ENCODE measurements at places on chromosomes 3 and 15.

DNA sequence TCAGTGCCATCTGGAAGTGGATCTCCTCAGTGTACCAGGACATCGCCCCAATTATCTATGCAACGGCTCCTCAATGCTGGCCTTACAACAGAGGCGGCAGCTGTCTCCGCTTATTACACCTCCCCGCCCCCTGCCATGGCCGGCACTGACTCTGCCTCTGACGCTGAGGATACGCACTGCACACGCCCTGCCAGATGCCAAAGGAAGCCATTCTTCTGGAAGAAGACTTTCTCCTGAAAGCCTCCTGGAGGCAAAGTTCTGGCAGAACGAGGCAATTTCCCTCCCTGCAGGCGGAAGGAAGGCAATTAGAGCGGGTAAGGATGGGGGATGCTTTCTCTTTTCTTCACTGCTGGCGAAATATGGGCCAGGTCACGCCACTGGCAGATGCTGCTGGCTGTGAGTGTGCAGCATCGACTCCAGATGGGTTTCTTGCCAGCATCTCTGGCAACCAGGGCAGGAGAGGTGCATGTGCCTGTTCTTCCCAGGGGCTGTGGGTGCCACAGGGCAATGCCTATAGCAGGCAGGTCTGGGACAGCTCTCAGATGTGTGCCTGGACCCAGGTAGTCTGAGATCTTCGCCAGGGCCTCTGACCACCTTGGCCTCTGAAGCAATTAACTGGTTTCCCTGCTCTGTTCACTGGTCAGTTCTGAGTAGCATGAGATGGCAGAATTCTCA lies 62.2 kb upstream of the MRPS22 start:
- H3K27me3 ChIP-seq = no peaks in the 10 kb centered on the region
- no peak for DNase-seq
- H3K27ac ChIP-seq = no peak overlapping the region
- H3K4me1 ChIP-seq = no peaks in the 10 kb centered on the region
- H3K4me3 ChIP-seq = no peak overlapping the region

GRCh38 chr15:62847900-62848489 lies 194.6 kb upstream of the TPM1 start:
- H3K4me3 ChIP-seq = no peak overlapping the region
- peaks cover 4% of the 10 kb centered on the region for H3K27me3 ChIP-seq
- DNase-seq = peak; percentile 28
- H3K36me3 ChIP-seq = no peaks in the 10 kb centered on the region
- no peaks in the 10 kb centered on the region for H3K4me1 ChIP-seq

DNA sequence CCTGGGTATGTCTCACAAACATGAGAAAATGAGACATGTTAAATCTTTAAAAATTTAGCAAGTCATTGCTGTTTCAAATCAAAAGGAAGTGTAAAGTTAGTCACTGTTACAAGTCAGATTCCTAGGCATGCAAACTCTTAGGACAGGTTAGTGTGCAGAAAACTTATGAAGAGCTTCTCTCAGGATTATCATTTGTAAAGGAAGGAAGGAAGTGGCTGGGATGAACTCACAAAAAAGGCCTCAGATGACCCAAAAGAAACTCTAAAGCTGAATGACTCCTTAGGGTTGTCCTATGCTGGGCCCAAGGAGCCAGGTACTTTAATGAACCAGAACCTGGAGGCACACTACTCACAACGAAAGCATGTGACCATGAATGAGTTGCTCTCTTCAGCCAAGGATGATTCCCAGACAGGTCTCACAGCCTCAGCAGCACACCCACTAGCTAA lies 25.0 kb downstream of the MSL2 start:
- peaks cover 4% of the 10 kb centered on the region for H3K4me1 ChIP-seq
- no peak overlapping the region for H3K4me3 ChIP-seq
- no peaks in the 10 kb centered on the region for H3K27me3 ChIP-seq
- no peaks in the 10 kb centered on the region for H3K36me3 ChIP-seq

- H3K27ac ChIP-seq = no peak overlapping the region
- no peak for DNase-seq
- H3K4me1 ChIP-seq = peaks cover 26% of the 10 kb centered on the region
- no peak overlapping the region for H3K4me3 ChIP-seq
- no peaks in the 10 kb centered on the region for H3K27me3 ChIP-seq
- no peaks in the 10 kb centered on the region for H3K36me3 ChIP-seq
Observed at GRCh38 chr3:183301937-183302580, 49.0 kb downstream of the B3GNT5 start.

GRCh38 chr3:133962849-133963248 lies 66.9 kb downstream of the SLCO2A1 start:
- no peaks in the 10 kb centered on the region for H3K4me1 ChIP-seq
- no peak overlapping the region for H3K4me3 ChIP-seq
- H3K27me3 ChIP-seq = no peaks in the 10 kb centered on the region
- no peak overlapping the region for H3K27ac ChIP-seq
- DNase-seq = no peak
- H3K36me3 ChIP-seq = no peaks in the 10 kb centered on the region

Data from common myeloid progenitor, CD34-positive (primary cell).